ENCODE measurements at places on chromosomes 1 and 21.

DNA sequence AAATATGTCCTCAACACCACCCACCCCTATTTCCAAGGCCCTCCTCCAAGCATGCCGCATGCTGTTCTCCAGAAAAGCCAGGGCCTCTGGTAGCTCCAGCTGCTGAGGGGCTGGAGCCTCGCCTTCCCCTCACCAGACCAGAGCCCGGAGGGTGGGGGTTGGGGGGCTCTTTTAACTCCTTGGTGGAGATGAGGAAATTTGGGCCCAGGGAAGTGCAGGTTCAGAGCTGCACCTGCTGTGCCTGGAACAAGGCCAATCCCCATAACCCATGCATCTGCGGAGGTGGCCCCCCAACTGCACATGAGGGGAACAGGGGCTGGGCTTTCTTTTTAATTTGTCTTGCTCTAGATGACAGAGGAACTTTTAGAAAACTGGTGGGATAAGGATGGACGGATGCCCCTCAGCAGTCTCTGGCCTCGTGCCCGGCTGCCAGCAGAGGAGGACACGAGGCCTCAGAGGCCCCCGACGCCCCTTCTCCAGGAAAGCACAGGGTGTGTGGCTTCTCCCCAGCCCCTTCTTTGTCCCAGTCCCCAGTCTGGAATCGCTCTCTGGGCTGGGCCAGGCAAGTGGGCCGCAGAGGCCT is 550 bp upstream of the SELENON start:
- DNase-seq = peak; percentile 56

- no peak for DNase-seq
Measured at GRCh38 chr21:24423546-24423945, 1183.7 kb downstream of the MRPL39 start.

DNA sequence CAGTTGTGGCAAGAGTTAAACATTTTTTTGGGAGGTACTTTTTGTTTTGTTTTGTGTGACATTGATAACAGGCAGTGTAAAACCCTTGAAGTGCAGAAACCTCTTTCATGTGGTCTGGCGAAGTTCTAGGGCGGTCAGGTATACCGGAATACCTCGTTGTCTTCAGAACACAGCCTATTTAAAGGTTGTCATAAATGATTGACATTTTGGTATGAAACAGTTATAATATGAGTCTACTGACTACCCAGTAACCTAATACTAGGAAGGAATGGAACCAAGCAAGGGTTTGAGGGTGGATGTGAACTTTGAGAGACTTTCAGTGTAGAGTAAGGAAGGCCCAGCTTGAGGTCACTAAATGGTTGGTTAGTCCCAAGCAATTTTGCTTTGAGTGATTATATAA is 40.5 kb downstream of the PATJ start:
- no peak for DNase-seq

DNA sequence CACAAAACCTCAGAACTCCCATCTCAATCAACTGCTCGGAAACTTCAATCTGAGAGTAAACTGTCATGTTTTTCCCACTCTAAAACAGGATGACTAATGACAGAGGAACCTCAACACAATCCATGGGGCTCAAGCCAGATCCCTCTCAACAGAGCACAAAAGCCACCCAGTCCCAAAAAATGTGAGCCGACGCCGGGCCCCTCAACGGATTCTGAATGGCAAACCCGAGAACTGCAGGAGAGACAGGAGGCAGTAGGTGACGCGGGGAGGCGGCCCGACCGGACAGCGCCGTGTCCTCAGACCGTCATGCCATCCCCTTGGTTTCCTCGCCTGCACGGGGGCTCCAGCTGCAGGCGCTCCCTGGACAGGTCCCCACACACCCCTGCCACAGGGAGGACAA is 53.4 kb downstream of the SSBP3 start:
- DNase-seq = no peak

Measured in heart left ventricle (tissue), 16 donors.